ENCODE measurements at places on chromosomes 3 and 15. TPM values are rescaled to one million over a fixed set of nuclear protein-coding genes. Genes with fewer than 3 reads are reported as not detected.

Gene A4GNT
- total RNA-seq: not detected

Gene HRG
- total RNA-seq: not detected

Gene GDPGP1
- 8.9 TPM for total RNA-seq

Gene ROBO2
- 1.8 TPM for total RNA-seq

Gene LTF
- 1.2 TPM for total RNA-seq

Gene IQCF5
- not detected for total RNA-seq

DNA sequence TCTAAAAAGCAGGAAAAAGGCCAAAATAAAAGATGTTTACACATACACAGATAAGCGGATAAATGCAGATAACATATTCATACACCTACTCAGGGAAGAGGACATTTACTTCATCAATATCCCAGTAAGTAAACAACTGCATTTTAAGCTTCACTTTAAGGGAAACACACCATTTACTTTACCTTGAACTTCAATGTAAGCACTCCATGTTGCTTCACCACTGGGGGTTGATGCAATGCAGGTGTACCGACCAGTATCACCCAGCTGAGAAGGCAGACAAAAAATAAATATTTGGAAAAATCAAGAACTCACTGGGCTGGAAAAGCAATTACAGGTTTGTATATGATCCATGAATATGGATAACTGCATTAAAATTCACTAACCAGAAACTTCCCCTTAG lies 1099.5 kb downstream of the ROBO1 start:
- ATAC-seq: no peak

- ATAC-seq: no peak
Measured at GRCh38 chr3:119834754-119835370, 53.0 kb downstream of the NR1I2 start.

- no peak for ATAC-seq
Measured at GRCh38 chr3:71051893-71052687, 531.4 kb downstream of the FOXP1 start.

GRCh38 chr15:82792068-82792467 lies 13.8 kb downstream of the FSD2 start:
- no peak for ATAC-seq

DNA sequence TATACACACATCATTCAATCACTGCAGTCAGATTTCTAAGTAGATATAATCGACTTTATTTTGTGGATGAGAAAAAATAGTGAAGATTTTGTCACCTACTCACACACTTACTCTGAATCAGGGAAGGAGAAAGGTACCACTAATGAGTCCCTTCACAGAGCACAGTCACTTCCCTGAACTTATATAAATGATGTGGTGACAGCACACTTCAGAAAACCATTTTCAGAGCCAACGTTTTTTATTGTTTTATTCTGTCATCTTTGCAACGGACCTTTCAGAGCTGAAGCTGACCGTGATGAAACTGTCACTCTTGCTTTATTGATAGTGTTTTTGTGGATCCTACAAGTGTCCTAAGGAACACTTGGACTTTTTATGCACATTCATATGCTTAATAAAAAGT lies 956.6 kb downstream of the SQOR start:
- ATAC-seq: no peak

GRCh38 chr3:33103480-33103879 lies 6.5 kb upstream of the GLB1 start:
- ATAC-seq: no peak
